ENCODE measurements at places on chromosomes 1 and 21.
A peak's percentile ranks its signal among the peaks of the same experiment; 100 is the strongest.

- no peaks in the 10 kb centered on the region for H3K36me3 ChIP-seq
- peaks cover 10% of the 10 kb centered on the region for H3K4me1 ChIP-seq
- no peaks in the 10 kb centered on the region for H3K27me3 ChIP-seq
- no peak overlapping the region for H3K27ac ChIP-seq
- peak; percentile 74 for DNase-seq
- H3K4me3 ChIP-seq: no peak overlapping the region
Measured at GRCh38 chr1:185441605-185442004, 124.6 kb upstream of the IVNS1ABP start.

GRCh38 chr1:187451238-187451637 lies 622.5 kb downstream of the PLA2G4A start:
- H3K4me1 ChIP-seq: peaks cover 5% of the 10 kb centered on the region
- no peak overlapping the region for H3K27ac ChIP-seq
- no peaks in the 10 kb centered on the region for H3K27me3 ChIP-seq
- no peak for DNase-seq

GRCh38 chr1:81731989-81732388 lies 68.7 kb upstream of the ADGRL2 start:
- no peak overlapping the region for H3K4me3 ChIP-seq
- H3K27ac ChIP-seq: no peak overlapping the region

DNA sequence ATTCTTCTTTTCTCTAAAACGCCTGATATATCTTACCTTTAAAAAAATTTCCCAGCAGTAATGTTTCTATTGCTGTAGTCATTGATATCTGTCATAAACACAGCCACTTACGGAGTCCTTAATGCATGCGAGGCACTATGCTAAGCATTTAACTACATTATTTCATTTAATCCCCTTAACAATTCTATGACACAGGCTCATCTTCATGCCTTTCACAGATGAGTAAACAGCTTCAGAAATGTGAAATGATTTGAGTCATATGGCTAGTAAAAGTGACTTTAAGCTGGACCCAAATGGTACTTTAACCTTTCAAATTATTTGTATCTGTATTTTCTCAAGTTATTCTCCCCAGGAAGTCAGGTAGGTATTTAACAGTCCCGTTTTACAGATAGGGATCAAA lies 125.1 kb upstream of the FGGY start:
- no peak for DNase-seq
- no peak overlapping the region for H3K27ac ChIP-seq
- H3K4me3 ChIP-seq: no peak overlapping the region
- H3K4me1 ChIP-seq: peaks cover 8% of the 10 kb centered on the region
- no peaks in the 10 kb centered on the region for H3K36me3 ChIP-seq
- no peaks in the 10 kb centered on the region for H3K27me3 ChIP-seq

- H3K4me3 ChIP-seq: no peak overlapping the region
- no peak overlapping the region for H3K27ac ChIP-seq
- H3K36me3 ChIP-seq: no peaks in the 10 kb centered on the region
- no peaks in the 10 kb centered on the region for H3K27me3 ChIP-seq
Measured at GRCh38 chr1:230381049-230381467, 45.1 kb downstream of the PGBD5 start.

DNA sequence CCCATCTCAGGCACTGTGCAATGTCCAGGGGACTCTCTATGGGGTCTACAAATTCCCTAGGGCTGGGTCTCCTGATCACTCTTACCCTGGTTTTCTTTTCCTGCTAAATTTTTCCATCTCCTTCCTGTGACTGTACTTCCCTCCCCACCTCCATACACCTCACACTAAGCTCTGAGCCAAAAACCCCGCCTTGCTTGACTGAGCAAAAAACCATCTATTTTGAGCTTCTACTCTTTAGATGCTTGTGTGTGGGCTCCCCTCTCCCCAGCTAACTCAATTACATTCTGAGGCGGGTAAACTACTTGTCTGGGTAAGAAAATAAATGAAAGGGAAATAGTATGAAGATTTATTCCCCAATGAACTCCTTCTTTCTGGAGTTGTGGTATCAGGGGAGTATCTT lies 187.9 kb downstream of the PTPRU start:
- no peaks in the 10 kb centered on the region for H3K36me3 ChIP-seq
- H3K27ac ChIP-seq: no peak overlapping the region
- H3K27me3 ChIP-seq: peaks cover 11% of the 10 kb centered on the region
- H3K4me1 ChIP-seq: no peaks in the 10 kb centered on the region

GRCh38 chr1:76343356-76343755 lies 268.8 kb downstream of the ST6GALNAC3 start:
- no peaks in the 10 kb centered on the region for H3K4me1 ChIP-seq
- H3K36me3 ChIP-seq: no peaks in the 10 kb centered on the region
- no peak for DNase-seq
- no peak overlapping the region for H3K4me3 ChIP-seq

GRCh38 chr1:21922090-21923013 lies 14.8 kb downstream of the HSPG2 start:
- H3K4me1 ChIP-seq: peaks cover 6% of the 10 kb centered on the region
- H3K27ac ChIP-seq: no peak overlapping the region
- peaks cover 20% of the 10 kb centered on the region for H3K36me3 ChIP-seq
- H3K4me3 ChIP-seq: no peak overlapping the region
- H3K27me3 ChIP-seq: no peaks in the 10 kb centered on the region

GRCh38 chr1:165629848-165630628 lies 996 bp upstream of the MGST3 start:
- no peak overlapping the region for H3K27ac ChIP-seq
- no peaks in the 10 kb centered on the region for H3K27me3 ChIP-seq
- DNase-seq: no peak
- peaks cover 22% of the 10 kb centered on the region for H3K4me1 ChIP-seq

DNA sequence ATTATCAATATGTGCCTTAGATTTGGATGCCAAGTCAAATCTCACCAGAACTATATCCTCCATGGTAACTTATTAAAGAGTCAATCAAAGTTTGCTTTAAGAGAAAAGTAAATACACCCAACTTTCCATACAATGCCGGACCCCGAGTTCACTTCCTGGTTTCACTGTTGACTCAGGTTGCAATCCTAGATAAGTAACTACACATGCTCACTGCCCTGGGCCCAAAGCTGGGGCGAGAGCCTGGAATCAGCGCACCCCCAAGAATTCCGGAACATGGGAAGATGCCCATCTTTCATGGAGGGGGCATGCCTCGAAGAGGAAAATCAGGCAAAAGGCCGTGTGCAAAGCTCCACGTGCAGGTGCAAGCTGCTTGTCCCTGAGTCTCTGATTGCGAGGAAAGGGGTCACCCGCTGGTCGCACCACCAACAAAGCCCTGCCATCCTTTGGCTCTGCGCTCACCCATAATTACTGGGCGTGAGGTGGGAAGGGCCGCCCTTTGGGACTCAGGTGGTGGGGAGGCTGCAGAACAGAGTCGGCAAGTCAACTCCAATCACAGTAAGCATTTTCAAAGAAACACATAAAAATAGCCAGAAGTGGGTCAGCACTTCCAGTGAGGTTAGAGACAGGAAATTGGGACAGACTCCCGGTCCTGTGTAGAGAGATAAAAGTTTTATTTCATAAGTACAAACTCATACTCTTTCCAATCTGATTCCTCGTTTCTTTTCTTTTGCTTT lies 167.7 kb downstream of the TOMM20 start:
- DNase-seq: no peak
- peaks cover 48% of the 10 kb centered on the region for H3K4me1 ChIP-seq
- no peak overlapping the region for H3K4me3 ChIP-seq
- no peak overlapping the region for H3K27ac ChIP-seq

DNA sequence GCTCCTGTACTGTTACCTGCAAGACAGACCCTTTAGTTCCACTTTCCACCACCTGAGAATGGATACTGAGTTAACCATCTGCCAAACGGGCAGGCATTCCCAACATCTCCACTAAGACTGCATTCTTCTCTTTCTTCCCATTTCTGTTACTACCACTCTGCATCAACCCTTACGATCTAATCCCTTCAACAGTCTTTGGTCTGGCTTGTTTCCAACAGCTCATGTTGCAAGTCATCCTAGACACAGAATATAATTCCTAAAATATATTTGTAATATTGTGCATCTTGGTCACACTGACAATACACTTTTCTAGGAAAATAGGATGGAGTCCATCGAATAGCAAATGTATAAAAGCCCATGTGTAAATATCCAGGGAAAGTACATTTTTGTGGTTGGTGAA lies 166.7 kb downstream of the SIPA1L2 start:
- no peaks in the 10 kb centered on the region for H3K27me3 ChIP-seq
- peak; percentile 53 for DNase-seq
- H3K36me3 ChIP-seq: peaks cover 20% of the 10 kb centered on the region
- no peaks in the 10 kb centered on the region for H3K4me1 ChIP-seq

DNA sequence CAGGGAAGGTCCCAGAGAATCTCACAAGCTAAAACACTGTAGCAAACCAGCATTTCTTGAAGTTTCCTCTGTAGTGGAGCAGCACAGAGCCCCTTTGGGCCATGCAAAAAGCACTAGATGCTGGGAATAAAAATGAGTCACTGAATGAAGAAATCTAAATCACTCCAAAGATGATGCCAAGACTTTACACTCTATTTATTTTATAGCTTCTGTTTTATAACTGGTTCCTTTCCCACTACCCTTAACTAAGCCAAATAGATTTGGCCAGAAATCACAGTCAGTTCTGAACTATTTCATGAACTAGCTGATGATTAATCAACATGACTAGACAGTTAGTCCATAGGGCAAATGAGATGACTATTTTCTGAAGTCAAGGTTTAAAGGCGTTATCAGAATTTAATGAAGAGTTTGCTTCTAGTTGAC lies 89.5 kb downstream of the SCMH1 start:
- peak; percentile 90 for DNase-seq
- H3K36me3 ChIP-seq: peaks cover 15% of the 10 kb centered on the region
- H3K27ac ChIP-seq: peak overlapping the region; percentile 92

GRCh38 chr1:31861346-31861745 lies 45.5 kb upstream of the SPOCD1 start:
- H3K4me1 ChIP-seq: no peaks in the 10 kb centered on the region

DNA sequence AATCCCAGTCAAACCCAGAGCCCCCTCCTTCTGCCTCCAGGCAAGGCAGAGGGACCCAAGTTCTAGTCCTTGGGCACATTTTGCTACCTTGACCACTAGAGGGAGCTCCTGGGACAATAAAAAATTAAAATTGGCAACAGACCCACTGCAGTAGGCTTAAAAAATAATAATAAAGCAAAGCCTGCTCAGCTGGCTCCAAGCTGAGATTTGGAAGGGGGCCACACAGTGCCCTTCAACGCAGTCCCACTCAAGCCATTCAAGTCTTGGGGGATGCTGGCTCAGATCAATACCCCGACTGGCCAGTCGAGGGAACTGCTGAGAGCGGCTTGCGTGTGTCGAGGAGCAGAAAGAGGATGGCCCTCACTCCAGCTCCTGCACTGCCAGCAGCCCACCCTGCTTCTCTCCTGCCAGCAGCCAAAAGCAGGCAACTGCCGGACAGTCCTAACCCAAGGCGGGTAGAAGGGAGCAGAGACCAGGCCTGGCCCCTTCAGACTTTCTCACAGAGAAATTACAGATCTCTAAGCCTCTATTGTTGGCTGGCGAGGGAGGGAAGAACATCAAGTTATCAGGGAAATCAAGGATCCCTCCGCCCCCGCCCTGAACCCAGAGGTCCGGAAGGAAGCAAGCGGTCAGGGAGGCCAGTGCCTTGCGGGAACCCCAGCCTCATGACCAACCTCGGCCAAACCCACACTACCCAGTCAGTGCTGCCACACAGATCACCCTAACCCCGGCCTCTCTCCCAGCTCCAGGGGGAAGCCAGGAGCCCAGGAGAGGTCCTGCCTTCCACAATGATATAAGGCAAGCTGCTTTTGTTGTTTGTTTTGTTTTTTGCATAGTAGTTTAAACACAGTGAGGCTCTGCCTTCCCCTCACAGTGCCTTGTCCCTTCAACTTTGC lies 4.9 kb upstream of the ALDH4A1 start:
- H3K4me3 ChIP-seq: no peak overlapping the region
- peaks cover 42% of the 10 kb centered on the region for H3K36me3 ChIP-seq
- H3K27me3 ChIP-seq: no peaks in the 10 kb centered on the region
- peak; percentile 69 for DNase-seq

DNA sequence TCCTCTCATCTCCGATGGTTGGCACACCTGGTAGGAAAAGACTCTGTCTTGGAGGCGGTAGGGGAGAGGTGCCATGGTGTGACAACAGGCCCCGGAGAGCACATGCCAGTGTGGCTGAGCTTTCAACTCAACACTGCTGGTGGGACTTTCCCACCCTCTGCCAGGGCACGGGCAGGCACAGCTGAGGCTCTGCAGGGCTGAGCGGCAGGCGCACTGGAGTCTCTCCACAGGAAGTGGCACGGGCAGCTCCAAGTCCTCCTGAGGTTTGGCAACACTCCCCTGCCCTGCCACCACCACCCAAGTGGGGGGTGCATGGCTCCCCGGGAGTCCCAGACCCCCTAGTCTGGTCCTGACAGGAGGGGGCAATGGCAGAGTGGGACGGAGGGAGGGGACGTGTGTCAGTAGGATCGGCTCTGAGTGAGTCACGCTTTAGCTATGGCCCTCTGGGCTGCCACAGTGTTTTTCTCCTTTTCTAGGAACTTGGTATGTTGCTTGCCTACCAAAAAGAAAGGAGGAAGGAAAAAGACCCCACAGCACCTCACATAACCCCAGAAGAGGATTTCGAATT lies 27.3 kb upstream of the EVA1B start:
- peak; percentile 77 for DNase-seq
- H3K27ac ChIP-seq: peak overlapping the region; percentile 82
- peak overlapping the region; percentile 15 for H3K4me3 ChIP-seq
- peaks cover 39% of the 10 kb centered on the region for H3K4me1 ChIP-seq
- peaks cover 33% of the 10 kb centered on the region for H3K36me3 ChIP-seq
- H3K27me3 ChIP-seq: no peaks in the 10 kb centered on the region

GRCh38 chr1:5333291-5333690 lies 658.9 kb downstream of the NPHP4 start:
- H3K27ac ChIP-seq: no peak overlapping the region
- H3K4me1 ChIP-seq: peaks cover 20% of the 10 kb centered on the region
- H3K27me3 ChIP-seq: no peaks in the 10 kb centered on the region
- peak; percentile 0 for DNase-seq

GRCh38 chr1:36635284-36635683 lies 152.6 kb upstream of the CSF3R start:
- no peak for DNase-seq
- no peaks in the 10 kb centered on the region for H3K36me3 ChIP-seq

DNA sequence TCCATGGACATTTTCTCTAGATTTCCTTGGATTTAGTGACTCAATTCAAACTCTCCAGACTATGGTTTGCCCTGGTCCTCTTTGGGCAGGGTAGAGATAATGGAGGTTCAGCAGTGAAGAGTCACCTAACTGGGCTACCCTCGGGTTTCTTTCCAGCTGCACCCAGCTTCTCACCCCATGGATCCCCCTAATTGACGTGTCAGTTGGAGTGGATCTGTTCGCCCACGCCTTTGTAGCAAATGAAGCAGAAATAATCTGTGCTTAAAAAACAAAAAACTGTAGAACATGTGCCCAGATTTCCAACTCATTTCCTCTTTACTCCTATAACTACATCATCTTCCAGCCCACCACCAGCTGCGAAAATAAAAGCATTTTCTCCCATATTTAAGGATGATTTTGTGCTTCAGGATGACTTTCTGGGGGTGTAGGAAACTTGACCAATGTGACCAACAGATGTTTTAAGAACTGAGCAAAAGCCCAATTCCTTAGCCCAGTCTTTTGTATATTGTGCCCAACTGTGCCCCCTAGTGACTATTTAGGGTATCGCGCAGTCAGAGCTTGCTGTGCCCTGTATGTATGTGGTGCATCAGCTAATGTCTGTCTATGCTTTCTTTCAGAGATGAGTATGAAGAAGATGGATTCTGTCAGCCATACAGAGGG lies 66.5 kb upstream of the UBE2U start:
- H3K4me1 ChIP-seq: peaks cover 23% of the 10 kb centered on the region
- DNase-seq: peak; percentile 85
- H3K27ac ChIP-seq: peak overlapping the region; percentile 27
